ENCODE measurements at places on chromosomes 1 and 21. TPM values are rescaled to one million over a fixed set of nuclear protein-coding genes. Genes with fewer than 3 reads are reported as not detected.

The OR2T33 gene
- not detected for total RNA-seq

The HAO2 gene
- not detected for total RNA-seq

The MPZ gene
- 1.7 TPM for total RNA-seq

The KRTAP13-2 gene
- not detected for total RNA-seq

The LCE3D gene
- total RNA-seq = not detected

The CLDN19 gene
- total RNA-seq = not detected

The CFHR2 gene
- not detected for total RNA-seq

The SH2D1B gene
- not detected for total RNA-seq

The RNPC3 gene
- 5.2 TPM for total RNA-seq

The CAMK1G gene
- total RNA-seq = 0.13 TPM

Measured in aortic smooth muscle cell (primary cell).